Cardiac muscle cell (in vitro differentiated cells and primary cell): ENCODE measurements at places on chromosomes 6 and 20.

- no peak for DNase-seq
These were observed 15.4 kb upstream of the ERVFRD-1 start for GRCh38 chr6:11126876-11127275.

- no peak for DNase-seq
These were observed 439.0 kb upstream of the JAG1 start for GRCh38 chr20:11112832-11113231.

DNA sequence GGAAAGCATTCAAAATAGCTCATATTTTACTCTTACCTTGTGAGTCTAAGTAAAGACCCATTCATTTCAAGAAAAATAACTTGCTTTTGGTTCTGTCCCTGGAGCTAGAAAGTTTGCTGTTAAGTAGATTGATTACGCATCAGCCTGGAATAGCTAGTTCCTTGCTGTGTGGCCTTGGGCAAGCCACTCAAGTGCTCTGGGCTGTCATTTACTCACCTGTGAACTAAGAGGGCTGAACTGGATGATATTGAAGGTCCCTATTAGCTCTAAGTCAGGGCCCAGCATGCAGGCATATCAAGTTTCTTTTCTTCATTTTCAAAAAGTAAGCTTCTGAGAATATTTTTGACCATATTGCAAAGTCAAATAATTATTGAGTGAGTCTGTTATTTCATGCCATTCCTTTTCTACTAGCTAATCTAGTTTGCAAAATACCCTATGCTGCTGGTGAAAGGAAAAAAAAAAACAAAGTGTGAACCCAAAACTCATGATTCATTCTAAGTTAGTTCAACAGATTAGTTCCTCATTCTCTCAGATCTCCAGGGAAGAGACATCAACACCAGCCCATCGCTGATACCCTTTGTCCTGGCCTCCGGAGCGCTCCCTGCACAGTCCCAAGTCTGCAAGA, 106.5 kb upstream of the GMDS start:
- DNase-seq, result no peak

- DNase-seq, result no peak
These were observed 43.6 kb downstream of the REPS1 start for GRCh38 chr6:138944412-138944811.

DNA sequence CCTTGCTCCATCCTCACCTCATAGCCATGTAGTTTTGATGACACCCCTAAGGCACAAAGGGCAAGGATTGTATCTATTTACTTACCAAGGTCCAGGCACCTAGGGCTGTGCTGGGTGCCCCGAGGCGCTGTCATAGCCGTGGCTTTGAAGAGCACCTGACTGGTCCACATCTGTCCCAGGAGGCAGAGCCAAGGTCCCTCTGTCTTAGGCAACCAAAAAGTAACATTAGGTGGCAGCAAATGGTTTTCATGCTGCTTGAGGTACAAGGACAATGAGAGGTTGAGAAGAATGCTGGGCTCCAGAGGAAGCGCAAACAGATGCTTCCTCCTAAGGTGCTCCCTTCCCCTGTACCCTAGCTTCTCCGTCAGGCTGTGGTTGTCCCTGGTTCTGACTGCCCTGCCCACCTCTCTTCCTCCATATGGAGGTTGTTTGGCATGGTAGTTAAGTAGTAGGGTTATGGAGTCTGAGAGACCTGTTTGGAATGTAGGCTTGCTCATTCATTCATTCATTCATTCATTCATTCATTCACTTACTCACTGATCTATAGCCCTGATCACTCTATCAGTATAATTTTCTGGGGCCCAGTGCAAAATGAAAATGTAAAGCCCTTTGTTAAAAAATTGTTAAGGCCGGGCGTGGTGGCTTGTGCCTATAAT, 3.0 kb upstream of the UQCC2 start:
- DNase-seq, result no peak

DNA sequence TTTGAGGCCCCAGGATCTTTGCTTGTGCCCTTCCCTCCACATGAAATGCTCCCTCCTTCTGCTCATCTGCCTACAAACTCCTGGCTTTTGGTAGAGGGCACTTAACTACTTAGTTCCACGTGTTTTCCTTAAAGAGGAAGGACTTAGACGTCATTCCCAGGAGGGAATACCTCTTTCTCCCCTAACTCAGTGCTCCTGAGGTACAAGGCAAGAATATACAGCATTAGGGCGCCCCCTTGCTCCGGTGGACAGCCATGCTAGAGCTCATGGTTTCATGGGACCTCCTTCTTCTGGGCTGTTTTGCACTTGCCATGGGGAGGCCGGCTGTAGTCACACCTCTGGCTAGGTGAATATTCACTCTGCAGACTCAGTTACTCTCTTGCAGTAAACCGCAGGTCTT, 93.8 kb upstream of the LY86 start:
- peak; percentile 70 for DNase-seq

DNA sequence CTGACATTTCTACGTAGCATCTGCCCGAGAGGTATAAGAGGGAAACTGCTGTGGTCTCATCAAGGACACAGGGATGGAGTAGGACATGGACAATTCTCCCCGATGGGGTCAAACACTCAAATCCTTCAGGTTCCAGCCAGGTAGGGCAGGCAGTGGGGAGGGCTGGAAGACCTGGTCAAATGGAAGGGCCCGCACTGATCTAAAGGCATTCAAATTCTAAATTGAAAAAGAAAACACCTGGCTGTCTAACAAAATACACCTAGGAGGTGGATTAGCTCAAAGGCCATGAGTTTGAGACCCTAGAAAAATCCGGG, 8.2 kb downstream of the DUSP15 start:
- DNase-seq, result no peak

GRCh38 chr6:139137706-139138105, 2.8 kb downstream of the HECA start:
- DNase-seq, result no peak

- no peak for DNase-seq
These were observed 38.6 kb downstream of the PREX1 start for GRCh38 chr20:48789185-48789668.

DNA sequence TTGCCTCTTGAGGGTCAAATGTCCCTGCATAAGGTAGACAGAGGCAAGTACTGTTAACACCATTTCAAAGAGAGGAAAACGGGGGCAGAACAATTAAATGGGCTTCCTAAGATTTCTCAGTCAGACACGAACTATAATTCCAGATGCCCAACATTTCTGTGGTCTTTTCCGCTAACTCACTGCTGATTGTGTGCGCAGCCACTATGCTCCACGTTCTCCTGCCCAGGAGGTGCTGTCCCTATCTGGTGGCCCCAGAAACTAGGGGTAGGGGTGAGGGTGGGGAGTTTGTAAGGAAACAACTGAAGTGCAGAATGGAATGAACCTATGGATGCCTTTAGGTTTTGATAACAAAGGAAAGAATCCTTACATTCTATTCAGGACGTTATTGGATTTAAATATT, 86.1 kb upstream of the BACH2 start:
- no peak for DNase-seq

DNA sequence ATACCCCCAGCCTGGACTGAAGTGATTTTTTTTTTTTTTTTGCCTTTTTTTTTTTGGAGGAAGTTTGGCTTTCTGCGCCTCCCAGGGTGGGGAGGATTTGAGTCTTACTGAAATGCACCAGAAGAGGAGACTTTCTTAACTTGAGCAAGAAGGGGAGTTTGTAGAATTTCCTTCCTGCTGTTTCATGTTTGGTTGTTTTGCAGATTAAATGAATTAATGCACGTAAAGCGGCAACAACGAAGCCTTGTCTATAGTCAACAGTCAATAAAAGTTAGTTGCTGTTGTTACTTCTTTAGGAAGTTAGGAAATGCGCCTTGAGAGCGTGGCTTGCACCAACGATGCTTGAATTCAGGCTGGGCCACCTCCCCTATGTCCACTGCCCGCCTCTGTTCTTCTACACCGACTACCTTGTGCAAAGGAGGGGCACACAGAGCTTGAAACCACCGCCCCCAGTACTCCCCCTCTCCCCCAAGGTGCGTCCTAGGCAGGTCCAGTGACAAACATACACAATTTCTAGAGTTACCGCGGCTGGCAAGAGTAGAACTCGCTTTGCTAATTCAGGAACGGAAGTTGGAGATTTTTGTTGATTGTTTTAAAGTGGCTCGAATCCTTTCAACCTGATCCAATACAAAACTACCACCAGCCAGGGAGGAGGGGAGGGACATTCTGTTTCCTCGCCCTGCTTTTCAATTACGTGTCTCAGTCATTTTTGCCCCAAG, 830 bp upstream of the CYP24A1 start:
- no peak for DNase-seq

GRCh38 chr6:167568407-167569024, 243.6 kb downstream of the TTLL2 start:
- no peak for DNase-seq

- DNase-seq, result peak; percentile 9
These were observed 1.2 kb downstream of the WTAP start for GRCh38 chr6:159728531-159728964.

GRCh38 chr6:26122402-26122792, 35.2 kb downstream of the HFE start:
- peak; percentile 41 for DNase-seq

GRCh38 chr20:19909725-19910124, 107.4 kb upstream of the NAA20 start:
- DNase-seq, result peak; percentile 41

DNA sequence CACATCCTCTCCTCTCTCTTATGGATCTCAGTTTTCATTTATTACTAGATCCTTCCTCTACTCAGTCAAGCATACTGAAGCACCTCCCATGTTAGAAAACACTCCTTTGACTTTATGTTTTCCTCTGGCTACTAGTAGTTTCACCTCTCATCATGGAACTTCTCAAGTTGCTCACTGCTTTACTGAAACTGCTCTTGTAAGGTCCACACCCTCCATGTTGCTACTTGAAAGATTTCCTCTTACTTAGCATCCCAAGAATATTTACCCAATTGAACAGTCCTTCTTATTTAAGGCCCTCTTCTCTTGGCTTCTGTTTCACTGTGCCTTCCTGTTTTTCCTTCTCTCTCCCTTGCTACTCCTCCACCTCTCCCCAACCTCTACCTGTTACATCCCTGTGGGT, 230.3 kb downstream of the TBC1D7 start:
- no peak for DNase-seq

GRCh38 chr6:31729515-31729978, 448 bp upstream of the DDAH2 start:
- DNase-seq, result peak; percentile 93

- DNase-seq, result no peak
These were observed 130.3 kb upstream of the PMEPA1 start for GRCh38 chr20:57840066-57840465.

DNA sequence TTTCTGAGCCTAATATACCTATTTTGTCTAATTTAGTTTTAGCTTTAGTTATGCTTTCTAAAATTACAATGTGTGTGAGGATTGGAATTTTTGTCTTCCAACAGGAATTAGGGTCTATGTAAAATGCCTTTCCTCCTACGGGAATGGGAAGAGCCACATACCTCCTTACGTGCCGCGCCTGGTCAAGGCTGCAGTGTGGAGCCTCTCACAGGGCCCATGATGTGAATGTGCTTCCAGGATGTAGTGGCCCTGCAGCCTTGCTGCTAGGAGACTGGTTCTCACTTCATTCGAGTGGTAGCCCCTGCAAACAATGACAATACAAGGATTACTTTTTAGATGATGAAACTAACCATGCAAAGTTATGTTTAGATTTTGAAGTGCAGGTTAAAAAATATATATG, 110.2 kb downstream of the SOBP start:
- DNase-seq, result no peak

DNA sequence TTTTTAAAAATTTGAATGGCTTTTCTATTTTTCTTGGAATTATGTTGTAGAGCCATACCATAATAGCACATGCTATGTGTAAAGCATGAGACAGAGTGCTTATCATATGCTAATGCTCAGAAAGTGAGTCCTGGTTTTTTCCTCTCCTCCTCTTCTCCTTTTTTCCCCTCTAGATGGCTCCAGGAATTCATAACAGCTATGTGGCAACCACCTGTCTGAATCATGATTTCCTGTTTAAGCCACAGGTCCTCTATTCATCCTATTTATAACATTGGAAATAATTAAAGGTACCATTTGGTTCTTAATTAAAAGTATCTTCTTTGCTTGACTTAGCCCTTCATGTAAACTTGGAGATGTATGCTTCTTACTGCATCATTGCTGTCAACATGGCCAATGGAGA, 260.0 kb upstream of the MAP3K7 start:
- no peak for DNase-seq

GRCh38 chr20:5557123-5557522, 193.1 kb upstream of the SHLD1 start:
- peak; percentile 54 for DNase-seq

DNA sequence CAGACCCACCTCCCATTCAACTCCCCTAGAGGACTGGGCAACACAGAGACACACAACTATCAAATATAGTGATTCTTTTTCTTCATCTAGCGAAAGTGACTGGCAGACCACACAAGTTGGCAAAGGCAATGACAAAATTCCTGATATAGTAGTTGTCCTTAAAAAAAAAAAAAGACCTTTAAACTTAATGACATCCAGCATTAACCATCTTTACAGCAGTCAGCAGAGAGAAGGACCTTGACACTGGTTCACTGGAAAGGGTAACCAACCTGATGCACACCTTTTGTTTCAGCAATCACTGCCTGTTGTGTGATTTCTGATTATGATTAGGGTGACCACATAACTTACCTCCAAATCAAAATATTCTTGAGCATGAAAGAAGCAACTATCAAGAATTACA, 1.7 kb upstream of the CNKSR3 start:
- no peak for DNase-seq

DNA sequence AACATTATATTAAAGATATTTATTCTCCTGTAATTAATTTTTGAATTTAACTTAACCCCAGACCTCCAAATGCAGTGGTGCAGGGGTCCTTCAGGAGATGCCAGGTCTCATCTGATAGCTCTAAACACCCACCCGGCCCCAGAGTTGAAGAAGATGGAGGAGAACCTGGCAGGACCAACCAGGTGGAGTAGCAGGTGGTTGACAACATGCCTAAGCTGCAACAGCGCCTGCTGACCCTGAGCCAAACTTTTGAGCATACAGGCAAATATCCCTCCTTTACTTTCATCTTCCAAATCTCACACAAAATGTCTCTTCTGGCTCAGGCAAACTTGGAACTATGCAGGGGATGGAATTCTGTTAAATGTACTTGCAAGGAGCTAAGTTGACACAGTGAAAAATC, 145.3 kb upstream of the TCF21 start:
- no peak for DNase-seq

DNA sequence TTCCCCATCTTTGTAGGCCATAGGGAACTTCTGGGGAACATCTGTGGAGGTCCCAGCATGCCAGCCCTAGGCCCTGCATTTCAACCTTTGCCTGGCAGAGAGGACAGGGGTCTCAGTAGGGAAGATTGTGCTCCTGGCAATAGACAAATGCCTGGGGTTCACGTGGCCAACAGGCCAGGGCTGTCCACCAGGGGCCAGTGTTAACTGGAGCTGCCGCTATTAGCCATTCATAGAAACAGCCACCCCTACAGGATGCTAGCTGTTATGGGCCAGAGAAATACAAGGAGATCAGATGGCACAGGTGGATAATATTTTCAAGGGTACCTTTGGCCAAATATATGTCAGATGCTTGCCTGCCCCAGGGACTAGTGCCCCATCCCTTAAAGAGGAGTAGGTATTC, 932.9 kb downstream of the QKI start:
- DNase-seq, result no peak

- peak; percentile 80 for DNase-seq
These were observed 140.4 kb downstream of the IMPG1 start for GRCh38 chr6:75932067-75932466.

GRCh38 chr6:70336996-70337742, 34.3 kb upstream of the COL9A1 start:
- no peak for DNase-seq

- DNase-seq, result no peak
These were observed 8.1 kb downstream of the TMEM151B start for GRCh38 chr6:44278315-44278714.

GRCh38 chr20:34843421-34843820, 18.0 kb upstream of the NCOA6 start:
- DNase-seq, result peak; percentile 30

- DNase-seq, result peak; percentile 33
These were observed 6.3 kb downstream of the ACOT8 start for GRCh38 chr20:45850926-45851325.
